Myocyte (in vitro differentiated cells): ENCODE measurements at places on chromosomes 2 and 18. TPM values are rescaled to one million over a fixed set of nuclear protein-coding genes. Genes with fewer than 3 reads are reported as not detected.

Gene TEKT4
- not detected in 2 replicates for total RNA-seq

- DNase-seq: no peak
Observed at GRCh38 chr18:53701697-53702096, 522.8 kb downstream of the MBD2 start.

DNA sequence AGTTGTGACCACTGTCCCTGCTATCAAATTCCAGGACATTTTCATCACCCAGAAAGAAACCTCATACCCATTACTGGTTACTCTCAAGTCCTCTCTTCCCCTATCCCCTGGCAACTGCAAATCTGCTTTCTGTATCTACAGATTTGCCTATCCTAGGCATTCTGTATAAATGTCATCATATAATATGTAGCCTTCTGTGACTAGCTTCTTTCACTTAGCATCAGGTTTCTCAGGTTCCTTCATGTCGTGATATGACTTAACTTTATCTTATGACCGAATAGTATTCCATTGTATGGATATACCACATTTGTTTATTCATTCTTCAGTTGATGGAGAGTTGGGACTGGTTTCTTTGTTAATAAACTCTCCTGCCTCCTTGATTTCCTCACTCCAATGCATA lies 60.5 kb downstream of the PMAIP1 start:
- DNase-seq: no peak

Gene KCNG2
- 0.08 and 0.42 TPM in 2 replicates for total RNA-seq

Gene OSBPL1A
- 15.1 and 19.5 TPM in 2 replicates for total RNA-seq

GRCh38 chr18:49018554-49019445 lies 68.0 kb upstream of the SMAD7 start:
- no peak for DNase-seq

DNA sequence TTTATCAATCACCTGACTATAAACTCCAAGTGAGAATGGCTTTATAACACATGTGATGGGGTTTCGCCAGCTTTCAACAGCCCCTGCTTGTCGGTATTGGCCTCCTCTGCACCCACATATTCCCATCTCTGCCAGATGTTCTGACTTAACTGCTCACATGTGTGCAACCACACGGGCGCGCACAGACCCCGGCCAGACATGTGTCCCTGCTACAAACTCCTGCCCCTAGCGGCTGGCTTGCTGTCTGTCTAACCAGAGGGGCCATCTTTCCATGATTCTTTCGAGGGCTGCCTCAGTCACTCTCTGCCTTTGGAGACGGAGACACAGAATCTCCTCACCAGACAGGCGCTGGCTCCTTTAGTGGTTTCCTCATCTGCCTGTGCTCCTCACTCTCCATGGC lies 15.3 kb downstream of the STON1 start:
- DNase-seq: no peak

DNA sequence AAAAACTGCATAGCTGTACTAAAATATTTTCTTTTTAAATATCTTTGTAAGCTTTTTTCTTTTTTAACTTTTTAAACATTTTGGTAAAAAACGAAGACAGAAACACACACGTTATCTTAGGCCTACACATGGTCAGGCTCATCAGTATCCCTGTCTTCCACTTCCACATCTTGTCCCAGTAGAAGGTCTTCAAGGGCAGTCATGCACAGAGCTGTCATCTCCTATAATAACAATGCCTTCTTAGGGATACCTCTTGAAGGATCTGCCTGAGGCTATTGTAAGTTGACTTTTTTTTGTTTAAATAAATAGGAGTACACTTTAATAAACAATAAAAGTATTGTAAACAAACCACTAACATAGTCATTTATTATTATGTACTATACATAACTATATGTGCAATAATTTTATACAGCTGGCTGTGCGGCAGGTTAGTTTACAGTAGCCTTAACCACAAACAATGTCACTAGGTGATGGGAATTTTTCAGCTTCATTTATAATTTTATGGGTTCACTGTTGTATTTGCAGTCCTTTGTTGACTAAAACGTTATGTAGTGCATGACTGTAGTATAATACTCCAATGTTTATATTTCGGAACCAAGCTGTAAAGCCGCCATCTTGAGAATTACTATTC lies 124.4 kb downstream of the MAP4K4 start:
- DNase-seq: no peak

DNA sequence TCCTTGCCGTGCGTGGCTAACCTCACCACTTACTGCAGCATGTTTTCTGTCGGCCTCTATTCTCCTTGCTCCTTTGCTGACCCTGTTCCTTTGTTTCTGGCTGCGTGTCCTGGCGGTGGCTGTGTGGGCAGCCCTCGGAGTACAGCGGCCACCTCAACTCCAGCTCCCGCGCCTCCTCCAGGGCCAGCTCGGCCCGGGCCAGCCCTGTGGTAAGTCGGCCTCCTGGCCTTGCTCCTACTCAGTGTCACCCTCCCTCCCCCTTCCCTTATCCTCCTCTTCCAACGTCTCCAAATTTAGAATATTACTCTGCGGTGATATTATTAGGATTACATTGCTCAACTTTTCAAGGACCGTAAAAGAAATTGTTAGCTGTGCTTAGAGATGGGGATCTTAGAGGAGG lies 59.5 kb upstream of the RBM44 start:
- peak; percentile 73 for DNase-seq

DNA sequence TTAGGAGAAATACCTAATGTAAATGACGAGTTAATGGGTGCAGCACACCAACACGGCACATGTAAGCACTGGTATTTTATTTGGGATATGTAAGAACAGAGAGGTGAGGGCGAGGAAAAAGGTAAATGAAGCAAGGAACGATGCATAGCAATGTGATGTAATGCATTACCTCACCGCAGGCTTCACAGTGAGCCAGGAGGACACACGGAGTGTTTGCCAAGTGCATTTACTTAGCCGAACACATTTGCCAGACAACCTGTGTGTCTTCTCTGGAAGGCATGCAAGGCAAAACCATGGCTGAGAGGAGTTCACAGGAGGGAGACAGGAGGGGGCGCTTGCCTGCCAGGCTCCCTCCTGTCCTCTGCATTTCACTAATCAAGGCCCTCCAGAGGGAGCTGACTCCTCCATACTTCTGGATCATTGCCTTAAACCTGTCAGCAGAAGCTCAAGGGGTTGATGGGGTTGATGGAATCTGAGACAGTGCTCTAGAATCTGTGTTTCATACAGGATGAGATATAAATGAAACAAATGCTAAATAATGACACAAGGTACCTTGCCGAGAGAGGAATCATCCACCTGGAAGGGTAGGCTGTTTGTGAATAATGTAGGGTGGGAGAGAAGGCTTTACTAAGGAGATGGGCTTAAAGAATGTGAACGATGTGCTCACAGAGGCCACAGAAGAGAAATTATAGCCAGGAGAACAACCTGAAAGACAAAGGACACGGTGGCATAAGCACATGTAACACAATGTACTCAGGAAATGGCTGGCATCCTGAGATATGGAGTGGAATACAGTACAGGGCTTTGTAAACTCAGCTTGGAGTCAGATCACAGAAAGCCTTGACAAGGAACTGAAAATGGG lies 9.1 kb upstream of the TPRKB start:
- DNase-seq: no peak

DNA sequence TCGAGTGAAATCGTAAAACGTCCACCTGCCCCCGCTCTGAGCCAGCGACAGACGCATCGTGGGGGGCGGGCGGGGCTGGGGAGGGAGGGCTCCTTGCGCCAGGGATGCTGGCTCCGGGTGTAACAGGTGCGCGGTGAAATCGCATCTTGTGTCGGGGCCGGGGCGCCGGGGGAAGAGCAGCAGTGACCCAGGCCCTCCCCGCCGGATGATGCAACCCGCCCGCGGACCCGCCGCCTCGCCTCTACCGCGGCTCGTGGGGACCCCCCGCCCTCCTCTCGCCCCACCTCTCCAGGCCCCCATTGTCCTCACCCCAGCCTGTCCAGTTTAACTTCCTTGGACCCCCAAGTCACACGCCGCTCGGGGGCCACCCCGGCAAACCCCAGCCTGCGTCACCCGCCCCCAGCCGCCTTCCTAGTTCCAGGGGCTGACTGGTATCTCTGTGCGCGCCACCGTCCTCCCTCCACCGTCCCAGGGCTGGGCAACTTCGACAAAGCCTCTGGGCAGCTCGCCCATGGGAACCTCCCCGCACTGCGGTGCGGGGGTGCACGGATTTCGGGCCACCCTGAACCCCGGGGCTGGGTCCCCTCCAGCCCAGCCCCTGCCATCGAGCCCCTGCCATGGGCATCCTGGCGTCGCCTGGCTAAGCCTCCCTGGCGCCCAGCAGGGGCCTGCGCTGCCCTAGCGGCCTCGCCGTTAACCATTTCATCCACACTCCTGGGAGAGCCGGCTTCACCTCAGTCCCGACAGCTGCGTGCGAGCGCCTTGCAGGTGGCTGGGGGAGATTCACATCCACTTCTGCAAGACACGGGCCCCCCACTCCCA lies 799 bp upstream of the KIF1A start:
- DNase-seq: no peak

GRCh38 chr2:134665727-134666506 lies 52.9 kb downstream of the TMEM163 start:
- no peak for DNase-seq

- no peak for DNase-seq
Observed at GRCh38 chr2:18262601-18263000, 297.9 kb downstream of the RDH14 start.

Gene ABHD1
- total RNA-seq: not detected in 2 replicates

Gene CRYGC
- total RNA-seq: not detected in 2 replicates

DNA sequence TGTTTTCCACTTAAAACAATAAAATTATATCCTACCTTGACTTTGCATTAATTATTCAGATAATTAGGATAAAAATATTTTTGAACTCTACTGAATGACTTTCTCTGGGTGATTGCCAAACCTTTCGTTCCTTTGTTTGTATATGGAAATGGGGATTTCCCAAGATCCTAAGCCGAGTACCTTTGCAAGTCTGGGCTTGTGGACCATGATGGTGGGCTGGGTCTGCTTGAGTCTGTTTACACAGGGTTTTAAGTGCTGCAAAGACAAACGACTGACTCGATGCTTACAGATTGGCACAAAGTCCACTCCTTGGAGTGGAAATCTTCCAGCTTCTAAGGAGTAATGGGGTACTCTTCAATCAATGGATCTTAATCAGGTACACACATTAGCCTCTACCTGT lies 659.5 kb downstream of the TSN start:
- DNase-seq: no peak

Gene FN1
- 1,735 and 1,808 TPM in 2 replicates for total RNA-seq

GRCh38 chr2:71776227-71776626 lies 322.9 kb downstream of the DYSF start:
- no peak for DNase-seq

DNA sequence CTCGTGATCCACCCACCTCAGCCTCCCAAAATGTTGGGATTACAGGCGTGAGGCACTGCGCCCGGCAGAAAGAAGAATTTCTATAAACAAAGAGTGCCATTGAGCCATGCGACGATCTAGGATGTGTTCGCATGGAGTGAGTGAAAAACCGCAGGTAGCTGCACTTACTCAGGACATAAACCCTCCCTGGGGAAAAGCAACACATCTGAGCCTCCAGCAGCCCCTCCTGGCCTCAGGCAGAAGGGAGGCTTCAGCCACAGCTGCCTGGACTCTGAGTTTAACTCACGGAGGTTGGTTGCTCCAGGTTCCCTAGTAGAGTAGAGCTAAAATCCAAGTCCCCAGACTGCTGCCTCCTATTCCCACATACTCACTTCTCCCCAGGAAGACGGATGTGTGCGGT lies 11.3 kb upstream of the STK25 start:
- DNase-seq: no peak

- DNase-seq: no peak
Observed at GRCh38 chr2:118992740-118993391, 50.9 kb downstream of the MARCO start.

Gene LRRC30
- not detected in 2 replicates for total RNA-seq

Gene DNAH6
- total RNA-seq: 0.03 TPM in 1 of 2 replicates, not detected in the other

DNA sequence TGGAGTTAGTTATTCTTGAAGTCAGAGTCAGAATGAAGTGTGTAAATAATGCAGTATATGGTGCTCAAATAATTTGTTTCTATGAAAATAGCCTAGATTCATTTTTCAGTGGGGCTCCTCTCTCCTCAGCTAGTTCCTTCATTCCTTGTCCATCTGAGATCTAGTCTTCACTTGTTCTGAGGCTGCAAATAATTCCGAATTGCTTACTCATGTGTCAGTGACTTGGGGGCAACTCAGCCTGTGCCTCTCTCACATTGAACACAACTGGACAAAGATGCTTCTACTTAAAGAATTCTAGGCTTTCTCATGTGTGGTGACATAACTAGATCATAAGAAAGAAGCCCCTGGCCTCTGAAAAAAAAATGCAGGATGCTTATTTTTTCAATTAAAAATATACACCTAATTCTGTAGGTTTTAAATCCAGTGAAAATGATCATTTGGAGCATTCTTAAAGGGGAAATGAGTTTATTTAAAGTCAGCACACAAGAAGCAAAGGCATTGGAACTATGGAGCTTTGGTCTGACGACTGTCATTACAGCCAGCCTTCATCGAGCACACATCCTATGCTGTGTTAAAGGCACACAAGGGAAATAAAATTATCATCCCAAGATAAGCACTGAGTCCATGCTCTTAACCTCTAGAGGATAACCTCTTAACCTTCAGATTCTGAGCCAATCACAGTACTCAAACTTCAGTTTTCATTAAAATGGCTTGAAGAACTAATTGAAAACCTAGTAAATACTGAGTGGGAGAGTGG lies 24.8 kb upstream of the SCN7A start:
- no peak for DNase-seq

DNA sequence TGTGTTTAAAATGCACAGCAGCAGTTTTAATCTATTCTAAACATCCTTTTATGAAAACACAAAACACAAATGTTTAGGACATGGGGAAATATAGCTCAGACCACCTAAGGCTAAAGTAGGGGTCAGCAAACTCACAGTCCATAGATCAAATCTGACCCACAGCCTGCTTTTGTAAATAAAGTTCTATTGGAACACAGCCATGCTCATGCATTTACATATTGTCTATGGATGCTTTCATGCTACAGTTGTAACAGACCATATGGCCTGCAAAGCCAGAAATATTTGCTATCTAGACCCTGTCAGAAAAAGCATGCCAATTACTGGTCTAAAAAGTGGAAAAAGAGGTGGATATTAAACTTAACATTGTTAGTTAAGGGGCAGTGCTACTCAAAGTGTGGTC lies 1105.4 kb upstream of the KLHL29 start:
- DNase-seq: no peak

DNA sequence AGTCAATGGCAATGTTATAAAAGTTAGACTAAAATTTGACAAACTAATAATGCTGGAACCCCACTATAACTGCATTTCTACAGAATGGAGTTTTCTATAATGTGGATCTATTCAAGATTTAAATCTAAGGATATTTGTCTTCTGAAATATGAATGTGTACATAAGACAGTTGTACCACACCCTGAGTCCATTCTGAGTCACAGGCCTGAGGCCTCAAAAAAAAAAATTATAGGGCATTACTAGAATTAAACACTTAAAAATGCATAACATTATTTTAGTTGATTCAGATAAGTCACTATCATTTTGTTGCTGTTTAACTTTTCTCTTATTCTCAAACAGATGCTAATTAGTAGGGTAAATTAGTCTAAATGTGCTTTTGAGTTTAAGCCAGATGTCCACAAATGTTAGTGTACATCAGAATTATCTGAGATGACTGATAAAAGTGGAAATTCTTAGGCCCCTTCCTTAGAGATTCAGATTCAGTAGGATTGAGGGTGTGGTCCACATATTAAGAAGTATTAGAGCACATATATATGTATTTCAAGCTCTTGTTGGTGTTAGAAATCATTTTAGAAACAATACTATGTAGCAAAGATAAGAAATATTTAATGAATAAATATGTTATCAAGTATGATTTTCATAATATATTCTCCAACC lies 42.4 kb upstream of the COL5A2 start:
- DNase-seq: no peak

GRCh38 chr2:53969285-53969967 lies 1.4 kb downstream of the PSME4 start:
- peak; percentile 47 for DNase-seq

Gene PASK
- 0.45 and 1.9 TPM in 2 replicates for total RNA-seq
